A549 treated with dexamethasone at 1 μM for 4 hours (cell line): ENCODE measurements at places on chromosomes 3 and 15. TPM values are rescaled to one million over a fixed set of nuclear protein-coding genes. Genes with fewer than 3 reads are reported as not detected.

CHL1 gene
- 0.06 to 0.09 TPM in 2 of 5 replicates, not detected in the others for total RNA-seq

ADGRG7 gene
- total RNA-seq: not detected in 5 replicates

CYP1A2 gene
- total RNA-seq: not detected in 5 replicates

HCLS1 gene
- 0.08 to 0.15 TPM (median 0.11 TPM) in 4 of 5 replicates, not detected in the other for total RNA-seq

CFAP100 gene
- 0.12 TPM in 1 of 5 replicates, not detected in the others for total RNA-seq

GOLGA8G gene
- not detected in 5 replicates for total RNA-seq

AP3B2 gene
- 0.77 to 0.89 TPM (median 0.80 TPM) in 5 replicates for total RNA-seq

CATSPER2 gene
- 0.17 to 1.8 TPM (median 0.86 TPM) in 5 replicates for total RNA-seq

FSTL1 gene
- 44.5 to 74.3 TPM (median 60.0 TPM) in 5 replicates for total RNA-seq

LTK gene
- 0.05 to 0.12 TPM (median 0.06 TPM) in 4 of 5 replicates, not detected in the other for total RNA-seq

ATP13A5 gene
- not detected in 5 replicates for total RNA-seq

RPL14 gene
- 644 to 754 TPM (median 665 TPM) in 5 replicates for total RNA-seq

ADAMTS7 gene
- 4.5 to 10.6 TPM (median 8.4 TPM) in 5 replicates for total RNA-seq

TMC3 gene
- total RNA-seq: not detected in 5 replicates

GCSAM gene
- not detected in 5 replicates for total RNA-seq

NPRL2 gene
- 12.2 to 13.5 TPM (median 12.7 TPM) in 5 replicates for total RNA-seq

KNG1 gene
- total RNA-seq: 0.07 TPM in 1 of 5 replicates, not detected in the others

FSIP1 gene
- total RNA-seq: 0.58 to 1.2 TPM (median 0.95 TPM) in 5 replicates

SLC35A5 gene
- 14.2 to 19.7 TPM (median 16.7 TPM) in 5 replicates for total RNA-seq
